ENCODE measurements at places on chromosomes 7 and 10. TPM values are rescaled to one million over a fixed set of nuclear protein-coding genes. Genes with fewer than 3 reads are reported as not detected.

- no peaks in the 10 kb centered on the region for H3K36me3 ChIP-seq
- no peak overlapping the region for H3K27ac ChIP-seq
- no peaks in the 10 kb centered on the region for H3K4me1 ChIP-seq
- peaks cover 11% of the 10 kb centered on the region for H3K27me3 ChIP-seq
Measured at GRCh38 chr7:15686957-15687545, 568 bp upstream of the MEOX2 start.

DNA sequence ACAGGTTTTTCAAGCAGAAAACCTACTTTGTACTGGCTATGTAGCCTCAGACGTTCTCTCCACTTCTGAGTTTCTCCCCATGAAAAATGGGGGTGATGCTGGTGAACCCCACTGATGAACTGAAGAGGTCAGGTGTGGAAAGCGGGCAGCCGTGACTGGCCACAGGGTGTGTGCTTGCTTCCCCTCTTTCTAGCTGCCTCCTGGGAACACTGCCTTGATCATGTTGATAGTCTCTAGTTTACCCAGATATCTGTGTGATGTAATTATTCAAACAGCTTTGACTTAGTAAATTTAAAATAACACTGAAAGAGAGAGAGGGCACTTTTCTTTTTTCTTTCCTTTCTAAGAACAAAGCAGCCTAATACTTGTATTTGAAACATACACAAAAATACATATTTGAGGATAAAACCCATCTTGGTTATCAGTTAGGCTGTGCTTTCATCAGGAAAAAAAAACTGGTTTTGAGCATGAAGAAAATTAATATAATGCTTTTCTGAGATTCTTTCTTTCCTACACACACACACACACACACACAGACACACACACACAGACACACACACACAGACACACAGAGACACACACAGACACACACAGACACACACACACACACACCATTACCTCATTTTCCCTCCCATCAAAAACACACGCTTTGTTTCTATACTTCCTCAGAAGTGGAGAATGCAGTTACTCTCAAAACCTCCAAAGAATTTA, 76.7 kb downstream of the MACC1 start:
- H3K4me3 ChIP-seq = no peak overlapping the region
- no peak for DNase-seq
- no peak overlapping the region for H3K27ac ChIP-seq
- H3K36me3 ChIP-seq = no peaks in the 10 kb centered on the region
- no peaks in the 10 kb centered on the region for H3K27me3 ChIP-seq

DNA sequence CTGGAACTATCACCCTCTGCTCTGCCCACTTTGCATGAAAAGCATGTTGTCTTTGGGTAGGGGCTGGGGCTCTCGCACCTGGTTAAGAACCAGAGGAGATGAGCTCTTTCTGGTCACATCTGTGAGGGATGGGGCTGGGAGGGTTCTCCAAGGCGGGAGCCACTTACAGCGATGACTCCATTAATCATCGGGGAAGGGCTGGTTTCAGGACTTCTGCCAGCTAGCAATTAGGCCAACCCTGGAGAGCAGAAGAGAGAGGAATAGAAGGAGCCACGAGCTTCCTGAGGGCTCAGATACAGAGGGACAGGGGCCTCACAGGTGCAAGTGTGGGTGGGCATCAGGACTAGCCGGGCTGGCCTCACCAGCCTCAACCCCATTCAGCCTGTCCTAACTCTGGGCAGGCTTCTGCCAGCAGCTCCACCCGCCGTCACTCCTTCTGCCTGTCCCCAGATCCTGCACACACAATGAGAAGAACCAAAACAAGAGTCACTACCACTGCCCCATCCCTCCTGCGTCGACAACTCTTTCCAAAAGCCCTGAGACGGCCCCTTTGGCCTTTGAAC, 8.4 kb downstream of the AQP1 start:
- H3K4me3 ChIP-seq = no peak overlapping the region
- no peak for DNase-seq
- H3K36me3 ChIP-seq = no peaks in the 10 kb centered on the region
- H3K4me1 ChIP-seq = no peaks in the 10 kb centered on the region
- no peak overlapping the region for H3K27ac ChIP-seq

DNA sequence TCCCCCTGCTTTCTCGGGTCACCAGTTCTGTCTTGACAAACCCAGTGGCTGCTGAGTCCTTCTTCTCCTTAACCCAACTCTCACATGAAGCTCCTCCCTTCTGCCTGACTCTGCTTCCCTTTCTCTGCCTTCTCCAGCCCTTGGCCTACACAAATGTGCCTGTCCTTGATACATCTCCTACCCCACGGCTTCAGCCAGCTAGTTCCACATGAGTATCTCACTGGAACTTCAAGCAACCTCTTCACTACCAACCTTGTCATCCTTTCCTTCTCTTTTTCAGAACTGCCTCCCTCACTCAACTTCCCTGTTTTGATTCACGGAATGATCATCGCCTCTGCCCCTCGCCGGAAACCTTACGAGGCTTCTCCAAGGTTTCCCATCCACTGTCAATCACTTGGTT, 55.9 kb downstream of the PDIA4 start:
- H3K4me1 ChIP-seq = no peaks in the 10 kb centered on the region
- no peak overlapping the region for H3K27ac ChIP-seq
- no peak for DNase-seq
- H3K36me3 ChIP-seq = peaks cover 5% of the 10 kb centered on the region

GRCh38 chr7:25054819-25055519, 70.1 kb downstream of the CYCS start:
- H3K27ac ChIP-seq = no peak overlapping the region
- DNase-seq = no peak
- no peak overlapping the region for H3K4me3 ChIP-seq
- H3K36me3 ChIP-seq = no peaks in the 10 kb centered on the region
- no peaks in the 10 kb centered on the region for H3K27me3 ChIP-seq

DNA sequence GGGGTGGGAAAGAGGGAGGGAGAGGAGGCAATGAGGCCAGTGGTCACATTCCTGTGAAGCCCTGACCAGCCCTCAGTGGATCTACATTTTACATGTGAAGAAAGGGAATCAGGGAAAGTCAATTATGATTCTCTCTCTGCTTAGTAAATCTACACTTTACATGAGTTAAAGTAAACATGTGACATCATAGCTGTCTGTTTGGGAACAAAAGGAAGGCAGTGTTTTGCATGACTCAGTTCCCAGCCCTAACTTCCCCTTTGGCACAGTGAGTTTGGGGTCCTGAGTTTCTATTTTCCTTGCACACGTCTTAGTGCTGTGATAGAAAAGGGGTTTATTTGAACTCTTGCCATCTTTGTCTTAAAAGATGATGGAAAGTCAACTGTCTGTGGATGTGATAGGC, 615.1 kb downstream of the SDK1 start:
- no peak for DNase-seq
- no peaks in the 10 kb centered on the region for H3K36me3 ChIP-seq
- no peak overlapping the region for H3K4me3 ChIP-seq
- no peaks in the 10 kb centered on the region for H3K27me3 ChIP-seq

- DNase-seq = peak; percentile 54
- peaks cover 23% of the 10 kb centered on the region for H3K36me3 ChIP-seq
- H3K27ac ChIP-seq = no peak overlapping the region
- H3K27me3 ChIP-seq = no peaks in the 10 kb centered on the region
- no peak overlapping the region for H3K4me3 ChIP-seq
Measured at GRCh38 chr7:873367-874002, 2.9 kb upstream of the GET4 start.

DNA sequence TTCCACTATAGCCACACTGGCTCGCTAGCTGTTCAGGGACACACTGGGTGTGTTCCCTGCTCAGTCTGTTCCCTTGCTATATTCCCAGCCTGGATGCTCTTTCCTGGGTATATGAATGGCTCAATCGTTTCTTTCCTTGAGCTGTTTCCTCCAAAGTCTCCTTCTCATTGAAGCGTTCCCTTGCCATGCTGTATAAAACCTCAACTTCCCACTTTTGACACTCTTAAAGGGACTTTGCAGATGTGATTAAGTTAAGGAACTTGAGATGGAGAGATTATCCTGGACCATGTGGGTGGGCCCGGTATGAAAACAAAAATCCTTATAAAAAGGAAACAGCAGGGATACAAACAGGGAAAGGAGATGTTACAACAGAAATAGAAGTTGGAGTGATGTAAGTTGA, 973.1 kb downstream of the LRMDA start:
- no peaks in the 10 kb centered on the region for H3K4me1 ChIP-seq
- H3K27ac ChIP-seq = no peak overlapping the region
- DNase-seq = no peak
- H3K36me3 ChIP-seq = no peaks in the 10 kb centered on the region
- no peak overlapping the region for H3K4me3 ChIP-seq

GRCh38 chr7:108328174-108328651, 128.0 kb downstream of the NRCAM start:
- no peaks in the 10 kb centered on the region for H3K4me1 ChIP-seq
- H3K4me3 ChIP-seq = no peak overlapping the region
- no peak for DNase-seq
- H3K36me3 ChIP-seq = no peaks in the 10 kb centered on the region

- no peaks in the 10 kb centered on the region for H3K36me3 ChIP-seq
- no peak overlapping the region for H3K4me3 ChIP-seq
- H3K4me1 ChIP-seq = no peaks in the 10 kb centered on the region
- no peak for DNase-seq
- no peak overlapping the region for H3K27ac ChIP-seq
Measured at GRCh38 chr10:71431239-71432100, 34.8 kb downstream of the CDH23 start.

DNA sequence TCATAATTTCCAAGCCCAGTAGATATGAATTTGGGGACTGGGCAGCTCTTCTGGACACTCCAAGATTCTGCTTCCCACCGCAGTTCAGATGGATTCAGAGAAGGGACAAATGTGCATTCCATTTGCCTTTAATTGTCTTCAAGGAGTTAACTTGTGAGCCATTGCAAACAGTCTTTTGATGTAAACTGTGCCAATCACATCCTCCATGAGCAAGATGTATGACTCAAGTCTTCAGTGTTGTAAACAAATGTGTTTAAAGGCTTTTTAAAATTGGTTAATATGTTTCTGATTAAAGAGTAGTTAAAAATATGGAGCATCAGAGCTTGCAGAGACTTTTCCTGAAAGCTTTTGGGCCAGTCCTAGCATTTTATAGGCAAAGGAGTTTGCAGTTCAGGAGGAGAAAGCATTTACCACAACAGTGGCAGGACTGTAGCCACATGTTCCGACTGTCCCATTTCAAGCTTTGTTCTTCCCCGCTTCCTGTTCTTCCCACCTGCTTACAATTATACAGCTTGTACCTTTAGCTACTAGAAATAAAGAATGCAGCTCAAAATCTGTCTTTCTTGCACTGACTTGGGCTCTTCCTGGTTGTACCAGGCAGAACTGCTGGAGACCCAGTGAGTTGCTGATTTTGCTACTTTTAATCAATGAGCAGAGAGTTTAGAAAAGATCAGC, 6.2 kb downstream of the SLC18A2 start:
- no peak overlapping the region for H3K4me3 ChIP-seq
- no peak for DNase-seq
- H3K27me3 ChIP-seq = peaks cover 41% of the 10 kb centered on the region
- H3K27ac ChIP-seq = no peak overlapping the region

DNA sequence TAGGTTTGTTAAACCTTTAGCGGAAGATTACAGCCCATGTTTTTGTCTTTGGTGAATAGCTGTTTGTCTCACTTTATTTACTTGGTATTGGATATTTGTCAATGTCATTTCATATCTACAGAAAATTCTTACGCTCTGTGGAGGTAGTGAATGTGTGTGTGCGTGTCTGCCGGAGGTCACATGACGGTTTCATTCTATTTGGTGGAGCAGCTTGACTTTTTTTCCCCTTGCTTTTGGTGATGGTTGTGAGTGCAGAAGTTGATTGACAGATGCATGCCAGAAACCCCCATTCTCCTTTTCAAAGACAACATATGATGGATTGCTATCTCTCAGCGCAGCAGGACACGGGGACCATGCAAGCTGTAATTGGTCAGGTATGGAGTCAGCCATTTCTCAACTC, at the start of gene POU6F2:
POU6F2 (plus strand) TSS at position 225 of the 400 bp plus-strand sequence; CDS start at position 270, 45 bp downstream.
- no peaks in the 10 kb centered on the region for H3K36me3 ChIP-seq
- no peaks in the 10 kb centered on the region for H3K4me1 ChIP-seq
- H3K4me3 ChIP-seq = no peak within 1 kb of the TSS

- no peak overlapping the region for H3K4me3 ChIP-seq
- H3K4me1 ChIP-seq = no peaks in the 10 kb centered on the region
- DNase-seq = no peak
- no peaks in the 10 kb centered on the region for H3K36me3 ChIP-seq
Measured at GRCh38 chr10:52409195-52409594, 95.1 kb downstream of the DKK1 start.

DNA sequence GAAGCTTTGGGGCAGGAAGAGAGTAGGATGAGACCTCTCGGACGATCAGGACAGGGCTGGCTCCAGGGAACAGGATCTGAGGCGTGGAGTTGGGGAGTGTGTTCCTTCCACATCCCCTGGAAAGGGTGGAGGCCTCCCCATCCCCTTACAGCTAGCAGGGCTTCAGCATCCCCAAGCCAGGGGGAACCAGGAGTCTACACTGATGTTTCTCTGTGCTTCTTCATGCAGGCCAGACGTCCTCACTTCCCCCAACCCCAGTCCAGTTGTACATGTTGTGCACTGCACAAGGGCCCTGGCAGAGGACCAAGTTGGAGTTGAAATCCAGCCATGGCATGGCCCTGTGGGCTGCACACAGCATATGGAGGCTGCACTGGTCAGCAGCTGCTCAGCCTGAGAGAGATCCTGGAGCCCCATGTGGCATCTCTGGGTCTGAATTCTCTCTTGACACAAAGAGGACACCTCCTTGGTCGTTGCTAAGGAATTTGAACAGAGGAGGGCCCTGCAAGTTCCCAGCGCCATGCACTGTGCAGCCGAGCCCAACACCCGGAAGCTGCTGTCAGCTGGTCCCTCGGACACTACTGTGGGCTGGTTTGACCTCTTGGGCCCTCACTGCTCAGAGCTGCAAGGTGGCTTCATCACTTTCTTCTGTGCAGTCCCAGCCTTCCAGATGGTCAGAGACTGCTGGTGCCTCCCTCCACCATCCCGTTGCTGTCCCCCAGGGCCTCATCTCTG, 181.1 kb downstream of the DNAJB6 start:
- H3K36me3 ChIP-seq = no peaks in the 10 kb centered on the region
- no peak overlapping the region for H3K27ac ChIP-seq
- H3K27me3 ChIP-seq = no peaks in the 10 kb centered on the region
- no peak for DNase-seq

GRCh38 chr7:66758950-66759628, 18.6 kb downstream of the RABGEF1 start:
- H3K27me3 ChIP-seq = no peaks in the 10 kb centered on the region
- H3K4me1 ChIP-seq = peaks cover 8% of the 10 kb centered on the region

DNA sequence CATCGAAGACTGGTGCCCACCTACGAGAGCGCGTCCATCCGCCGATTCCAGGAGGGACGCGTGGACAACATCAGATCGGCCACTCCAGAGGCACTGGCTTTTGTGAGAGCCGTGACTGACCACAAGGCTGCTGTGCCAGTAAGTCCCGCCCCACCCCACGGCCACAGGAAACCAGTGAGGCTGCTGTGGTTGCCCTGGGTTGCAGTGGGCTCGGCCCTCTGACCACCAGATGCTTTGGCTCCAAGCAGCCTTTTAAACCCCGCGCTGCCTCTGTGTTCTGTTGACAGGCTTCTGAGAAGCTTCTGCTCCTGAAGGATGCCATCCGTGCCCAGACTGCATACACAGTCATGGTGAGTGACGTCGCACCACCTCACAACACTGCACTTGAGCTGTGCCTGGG, 24.4 kb upstream of the C10orf53 start:
- H3K27me3 ChIP-seq = no peaks in the 10 kb centered on the region
- H3K27ac ChIP-seq = no peak overlapping the region
- H3K36me3 ChIP-seq = no peaks in the 10 kb centered on the region

Gene HHEX
- total RNA-seq = 1.3 TPM

Gene ITGB8
- 0.08 TPM for total RNA-seq

Gene MMP21
- total RNA-seq = 0.47 TPM

Gene ANKRD22
- not detected for total RNA-seq

Gene ZNF282
- total RNA-seq = 19.4 TPM

Gene OR2A7
- total RNA-seq = 3.6 TPM

Gene TRIM56
- 59.1 TPM for total RNA-seq

Gene INMT
- total RNA-seq = 0.75 TPM

Gene GRID1
- total RNA-seq = not detected

Gene RARRES2
- 3.2 TPM for total RNA-seq

Gene NET1
- total RNA-seq = 10.5 TPM

Gene VPS26A
- 28.0 TPM for total RNA-seq
